SW480 (cell line): ENCODE measurements at places on chromosomes 5 and 9.

GRCh38 chr9:89701221-89701798 lies 96.5 kb downstream of the GADD45G start:
- DNase-seq = no peak

DNA sequence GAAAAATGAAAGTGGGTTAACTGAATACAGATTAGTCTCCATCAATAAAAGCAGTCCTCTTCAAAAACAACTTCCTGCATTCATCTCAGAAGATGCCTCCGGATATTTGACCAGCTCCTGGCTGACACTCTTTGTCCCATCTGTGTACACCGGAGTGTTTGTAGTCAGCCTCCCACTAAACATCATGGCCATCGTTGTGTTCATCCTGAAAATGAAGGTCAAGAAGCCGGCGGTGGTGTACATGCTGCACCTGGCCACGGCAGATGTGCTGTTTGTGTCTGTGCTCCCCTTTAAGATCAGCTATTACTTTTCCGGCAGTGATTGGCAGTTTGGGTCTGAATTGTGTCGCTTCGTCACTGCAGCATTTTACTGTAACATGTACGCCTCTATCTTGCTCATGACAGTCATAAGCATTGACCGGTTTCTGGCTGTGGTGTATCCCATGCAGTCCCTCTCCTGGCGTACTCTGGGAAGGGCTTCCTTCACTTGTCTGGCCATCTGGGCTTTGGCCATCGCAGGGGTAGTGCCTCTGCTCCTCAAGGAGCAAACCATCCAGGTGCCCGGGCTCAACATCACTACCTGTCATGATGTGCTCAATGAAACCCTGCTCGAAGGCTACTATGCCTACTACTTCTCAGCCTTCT lies 16.6 kb downstream of the F2R start:
- DNase-seq = no peak

GRCh38 chr5:103207653-103208052 lies 50.9 kb upstream of the MACIR start:
- no peak for DNase-seq

- DNase-seq = no peak
Measured at GRCh38 chr5:149895416-149896345, 48.9 kb downstream of the PDE6A start.

- DNase-seq = no peak
Measured at GRCh38 chr9:131618785-131619184, 73.5 kb downstream of the PRRT1B start.

- DNase-seq = no peak
Measured at GRCh38 chr5:103428411-103428871, 134.1 kb downstream of the NUDT12 start.

DNA sequence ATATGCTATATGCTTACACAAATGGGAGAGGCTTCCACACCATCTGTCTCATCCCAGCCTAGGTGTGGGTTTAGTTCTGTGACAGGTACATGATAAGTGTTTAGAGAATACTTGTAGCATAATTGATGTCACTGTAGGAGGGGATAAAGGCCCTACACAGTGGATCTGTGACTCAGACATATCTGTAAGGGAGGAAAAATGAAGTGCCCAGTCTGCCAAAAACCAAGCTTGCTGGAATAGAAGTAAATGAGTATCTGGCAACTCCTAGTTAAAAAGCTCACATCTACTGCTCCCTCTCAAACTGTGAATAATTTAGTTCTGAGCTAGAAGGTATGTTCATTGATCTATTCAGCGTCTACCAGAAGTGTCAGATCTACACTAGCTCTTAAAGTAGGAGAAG lies 38.9 kb upstream of the FAM174A start:
- no peak for DNase-seq

DNA sequence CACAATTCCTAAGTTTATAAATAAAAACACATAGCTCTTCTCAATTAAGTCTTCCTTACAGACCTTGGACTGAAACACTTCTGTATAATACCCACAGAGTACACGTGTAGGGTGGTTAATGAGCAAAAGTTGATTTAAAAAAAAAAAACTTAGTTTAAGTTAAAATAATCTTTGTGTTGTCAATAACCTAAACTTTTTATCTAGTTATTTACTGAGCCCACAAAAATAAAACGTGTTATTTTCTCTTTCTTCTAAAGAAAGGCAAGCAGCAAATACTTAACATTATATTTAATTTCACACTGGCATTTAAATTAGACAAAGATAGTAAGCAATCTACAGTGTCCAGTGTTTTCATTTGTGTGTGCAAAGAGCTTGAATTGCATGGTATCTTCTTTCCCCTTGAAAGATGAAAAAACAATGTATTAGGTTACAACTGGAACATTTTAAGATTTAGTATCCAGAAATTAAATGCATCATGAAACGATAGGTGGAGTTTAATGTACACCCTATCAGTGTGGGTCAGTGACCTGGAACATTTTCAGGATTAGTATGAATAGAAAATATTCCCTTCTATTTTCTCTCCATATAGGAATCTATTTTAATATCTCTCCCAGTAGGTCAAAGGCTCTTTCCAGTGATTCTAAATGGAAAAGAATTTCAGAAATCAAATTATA lies 1014.8 kb downstream of the NR2F1-AS1 start:
- no peak for DNase-seq

- no peak for DNase-seq
Measured at GRCh38 chr5:1782385-1783215, 17.0 kb downstream of the MRPL36 start.

- no peak for DNase-seq
Measured at GRCh38 chr5:151925340-151925739, 689 bp upstream of the GLRA1 start.
